ENCODE measurements at places on chromosomes 12 and 14.

DNA sequence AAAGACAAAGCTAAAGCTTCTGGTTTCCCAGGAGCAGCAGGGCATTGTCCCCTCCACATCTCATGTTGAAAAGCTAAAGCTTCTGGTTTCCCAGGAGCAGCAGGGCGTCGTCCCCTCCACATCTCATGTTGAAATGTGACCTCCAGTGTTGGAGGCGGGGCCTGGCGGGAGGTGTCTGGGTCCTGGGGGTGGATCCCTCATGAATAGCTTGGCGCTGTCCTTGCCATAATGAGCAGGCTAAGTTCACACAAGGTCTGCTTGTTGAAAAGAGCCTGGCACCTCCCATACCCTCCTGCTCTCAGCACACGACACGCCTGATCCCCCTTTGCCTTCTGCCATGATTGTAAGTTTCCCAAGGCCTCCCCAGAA is 123.7 kb downstream of the PIWIL1 start:
- no peak for DNase-seq

DNA sequence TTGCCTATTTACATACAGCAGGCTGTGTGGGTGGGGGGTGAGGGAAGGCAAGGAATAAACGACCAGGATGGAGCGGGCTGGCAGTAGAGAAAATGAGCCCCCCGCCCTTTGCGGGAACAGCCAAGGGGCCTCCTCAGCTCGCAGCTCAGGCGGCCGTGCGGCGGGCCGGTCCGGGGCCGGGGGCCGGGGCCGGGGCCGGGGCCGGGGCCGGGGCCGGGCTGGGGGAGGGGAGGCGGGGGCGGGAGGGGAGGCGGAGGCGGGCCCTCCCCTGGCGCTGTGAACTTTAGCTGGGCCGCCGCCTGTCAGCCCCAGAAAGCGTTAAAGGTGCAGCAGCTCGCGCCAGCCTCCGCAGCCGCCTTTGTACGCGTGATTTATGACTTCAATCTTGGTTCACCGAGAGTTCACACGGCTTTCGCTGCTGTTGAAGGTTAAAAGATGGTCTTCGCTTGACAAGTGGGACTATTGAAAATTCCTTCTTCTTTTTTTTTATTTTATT is 28.8 kb downstream of the HOXC4 start:
- no peak for DNase-seq

GRCh38 chr12:81570234-81570633 is 188.9 kb downstream of the PPFIA2 start:
- no peak for DNase-seq

DNA sequence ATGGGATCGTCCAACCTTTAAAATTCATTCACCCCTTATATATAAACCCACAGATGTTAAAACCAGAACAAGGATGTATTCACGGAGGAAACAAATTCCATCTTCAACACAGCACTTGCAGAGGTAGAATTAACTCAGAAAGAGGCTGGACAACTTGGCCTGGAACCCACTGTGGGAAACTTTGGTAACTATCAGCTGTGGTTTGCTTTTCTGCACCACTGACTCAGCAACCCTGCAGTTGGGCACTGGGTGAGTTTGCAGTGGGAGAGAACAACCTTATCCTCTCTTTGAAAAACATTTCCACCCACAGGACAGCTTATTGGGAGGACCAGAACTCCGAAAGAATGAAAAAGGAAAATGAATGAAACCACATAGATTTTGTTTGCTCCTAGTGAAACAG is 66.3 kb downstream of the ZNF664 start:
- DNase-seq: no peak

- no peak for DNase-seq
Measured at GRCh38 chr12:15222219-15222618, 1.0 kb upstream of the RERG start.

DNA sequence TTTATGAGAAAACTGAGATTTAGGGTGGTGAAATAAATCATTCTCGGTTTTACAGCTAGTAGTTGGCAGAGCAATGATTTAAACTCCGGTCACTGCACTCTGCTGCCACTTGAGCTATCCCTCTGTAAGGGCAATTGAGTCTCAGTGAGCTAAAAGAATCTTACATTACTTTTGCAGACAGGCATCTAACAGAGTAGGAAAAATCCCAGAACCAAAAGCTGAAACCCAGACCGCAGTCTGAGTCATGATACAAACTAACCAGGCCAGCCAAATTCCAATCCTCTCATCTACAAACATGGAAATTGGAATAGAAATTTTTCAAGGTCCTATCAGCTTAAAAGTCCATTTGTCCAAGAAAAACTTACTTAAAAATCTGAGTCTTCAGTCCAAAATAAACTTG is 73.7 kb downstream of the ANKS1B start:
- no peak for DNase-seq

GRCh38 chr12:131047789-131048610 is 94.3 kb downstream of the ADGRD1 start:
- no peak for DNase-seq

GRCh38 chr14:72045885-72046284 is 113.7 kb downstream of the RGS6 start:
- DNase-seq: no peak

DNA sequence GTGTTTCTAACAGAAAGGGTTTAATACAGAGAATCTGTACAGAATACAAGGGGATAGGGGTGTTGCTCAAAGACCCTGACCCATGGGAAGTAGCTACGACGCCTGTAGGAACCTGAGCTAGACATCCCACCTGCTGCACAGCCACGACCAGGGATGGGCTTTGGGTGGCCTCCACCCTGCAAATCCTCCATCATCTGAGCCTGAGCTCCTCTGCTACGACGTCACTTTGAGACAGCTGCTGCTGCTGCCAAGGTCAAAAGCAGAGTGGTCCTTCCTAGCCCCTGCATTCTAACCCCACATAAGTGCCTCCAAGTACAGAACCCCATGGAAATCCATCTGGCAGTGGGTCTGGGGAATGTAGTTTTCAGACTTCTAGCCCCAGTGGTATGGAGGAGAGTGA is 43.8 kb downstream of the JAG2 start:
- no peak for DNase-seq

DNA sequence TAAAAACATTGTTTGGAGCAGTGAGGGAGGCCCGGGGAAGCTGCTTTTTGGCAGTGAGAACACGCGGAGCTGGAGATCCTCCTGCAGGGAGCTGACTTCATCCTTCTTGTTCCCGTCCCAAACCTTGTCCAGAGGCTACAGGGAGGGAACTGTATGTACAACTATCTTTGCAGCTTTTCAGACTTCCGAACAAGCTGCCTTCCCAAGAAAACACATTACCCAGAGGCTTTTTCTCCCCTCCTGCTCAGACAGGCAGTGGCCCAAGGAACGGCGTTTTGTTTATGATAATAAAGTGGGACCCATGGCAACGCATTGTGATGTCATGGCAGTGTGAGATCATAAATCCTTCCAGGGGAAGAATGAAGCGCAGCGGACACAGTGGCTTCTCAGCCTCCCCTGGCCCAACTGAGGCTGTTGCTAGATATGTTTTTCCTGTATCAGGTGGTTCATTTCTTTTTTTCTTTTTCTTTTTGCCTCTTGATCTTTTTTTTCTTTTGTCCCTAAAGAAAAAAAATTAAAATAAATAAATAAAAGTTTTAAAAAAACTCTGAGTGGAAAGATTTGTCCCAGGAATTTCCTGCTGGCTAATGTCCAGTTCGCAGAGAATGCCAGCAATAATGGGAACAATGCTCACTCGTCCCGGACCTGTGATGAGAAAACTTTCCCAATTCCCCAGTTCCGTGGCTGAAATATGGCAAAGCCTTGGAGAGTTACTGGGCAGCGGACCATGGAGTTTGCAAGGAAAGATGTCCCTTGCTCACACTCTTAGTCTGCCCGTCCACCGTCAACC is 103.4 kb upstream of the MAP1LC3B2 start:
- no peak for DNase-seq

GRCh38 chr14:100224229-100224866 is 14.6 kb upstream of the YY1 start:
- no peak for DNase-seq

GRCh38 chr12:15800278-15800677 is 11.1 kb upstream of the EPS8 start:
- DNase-seq: no peak

- no peak for DNase-seq
Measured at GRCh38 chr12:9673404-9674225, 4.1 kb downstream of the CLEC2D start.

- DNase-seq: no peak
Measured at GRCh38 chr14:29643433-29644211, 284.0 kb downstream of the PRKD1 start.

DNA sequence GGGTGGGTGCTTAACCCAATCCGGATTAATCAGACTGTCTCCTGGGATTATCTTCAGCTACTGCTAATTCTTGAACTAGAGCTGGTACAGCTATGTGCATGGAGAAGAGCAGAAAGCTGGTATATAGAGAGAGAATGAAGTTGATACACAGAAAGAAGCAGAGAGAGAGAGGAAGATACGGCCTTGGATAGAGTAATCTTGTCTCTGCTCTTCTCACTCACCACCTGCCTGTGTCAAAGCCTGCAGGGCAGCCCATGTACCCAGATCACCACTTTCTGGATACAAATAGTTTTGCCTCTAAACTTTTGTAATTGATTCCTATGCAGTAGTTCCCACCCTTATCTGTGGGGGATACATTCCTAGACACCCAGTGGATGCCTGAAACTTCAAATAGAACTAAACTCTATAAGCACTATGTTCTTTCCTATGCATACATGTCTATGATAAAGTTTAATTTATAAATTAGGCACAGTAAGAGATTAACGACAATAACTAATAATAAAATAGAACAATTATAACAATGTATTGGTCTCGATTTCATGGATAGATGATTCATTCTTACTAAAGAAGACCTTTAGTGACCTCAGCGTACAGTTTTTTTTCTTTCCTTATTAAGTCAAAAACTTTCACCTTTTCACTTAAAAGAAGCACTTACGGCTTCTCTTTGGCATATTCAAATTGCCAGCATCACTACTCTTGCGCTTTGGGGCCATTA is 45.5 kb downstream of the YEATS4 start:
- no peak for DNase-seq

DNA sequence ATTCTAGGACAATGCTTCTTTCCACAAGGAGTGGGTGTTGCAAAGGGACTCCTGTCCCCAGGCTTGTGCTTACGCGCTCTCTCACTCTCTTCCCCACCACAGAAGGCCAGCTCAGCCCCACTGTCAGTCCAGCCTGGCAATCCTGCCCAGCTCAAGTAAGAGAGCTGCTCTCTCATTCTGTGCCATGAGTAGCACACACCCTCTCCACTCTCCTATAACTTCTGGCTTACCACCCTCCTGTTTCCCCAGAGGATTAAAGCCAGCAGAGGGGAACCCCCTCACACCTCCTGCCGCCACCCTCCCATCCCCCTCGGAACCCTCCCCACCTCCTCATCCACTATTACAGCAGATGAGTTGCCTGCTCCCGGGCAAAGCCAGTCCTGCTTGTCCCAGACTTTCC is 17.1 kb downstream of the NCKAP5L start:
- no peak for DNase-seq

DNA sequence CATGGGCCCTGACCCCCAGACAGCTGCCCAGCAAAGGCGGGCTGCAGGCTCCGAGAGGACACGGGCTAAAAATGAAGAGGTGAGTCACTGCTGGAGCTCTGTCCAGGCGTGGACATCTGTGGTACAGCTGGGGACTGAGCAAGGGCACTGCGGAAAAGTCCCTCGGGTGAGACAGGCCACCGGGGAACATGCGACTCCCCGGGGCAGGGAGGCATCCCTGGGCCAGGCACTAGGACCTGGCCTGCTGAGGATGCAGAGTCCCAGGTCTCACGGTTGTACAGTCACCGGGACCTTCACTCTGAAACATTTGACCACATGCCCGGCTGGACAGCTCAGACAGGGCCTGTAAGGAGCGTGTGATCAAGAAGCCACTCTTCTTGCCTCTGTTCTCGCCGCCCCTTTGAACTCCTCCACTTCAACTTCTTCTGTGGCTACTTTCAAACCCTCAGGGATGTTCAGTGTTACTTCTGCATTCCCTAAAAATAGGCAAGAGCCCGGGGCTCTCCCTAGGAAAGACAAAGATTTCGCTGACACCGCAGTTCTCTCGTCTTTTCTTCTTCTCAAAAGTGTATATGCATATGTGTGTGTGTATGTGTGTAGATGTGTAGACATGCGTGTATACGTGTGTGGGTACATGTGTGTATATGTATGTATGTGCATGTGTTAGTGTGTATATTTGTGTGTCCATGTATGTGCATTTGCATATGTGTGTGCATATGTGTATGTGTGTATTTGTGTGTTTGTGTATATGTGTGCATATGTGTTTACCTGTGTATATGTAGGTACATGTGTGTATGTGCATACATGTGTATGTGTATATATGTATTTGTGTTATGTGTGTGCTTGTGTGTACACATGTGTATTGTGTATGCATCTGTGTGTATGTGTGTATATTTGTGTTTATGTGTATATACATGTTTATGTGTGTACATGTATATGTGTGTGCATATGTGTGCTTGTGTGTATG is 5.0 kb upstream of the RFLNA start:
- DNase-seq: no peak

DNA sequence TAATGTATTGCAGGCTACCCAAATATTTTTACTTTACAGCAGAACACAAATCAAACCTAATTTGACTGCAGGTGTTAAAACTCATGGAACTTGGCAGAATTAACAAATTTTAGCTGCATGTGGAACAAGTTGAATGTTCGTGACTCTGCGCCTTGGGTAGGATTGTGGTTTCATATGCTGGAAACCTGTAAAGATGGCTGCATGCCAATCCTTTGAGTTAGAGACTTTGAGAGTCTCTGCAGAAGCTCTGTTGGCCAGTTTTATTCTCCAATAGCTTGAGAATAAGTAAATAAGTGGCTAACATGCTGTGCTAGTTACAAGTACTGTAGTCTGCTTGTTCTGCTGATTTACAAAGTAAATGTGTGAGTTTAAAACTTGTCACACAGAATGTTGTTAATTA is 77.8 kb downstream of the PDE6H start:
- no peak for DNase-seq

DNA sequence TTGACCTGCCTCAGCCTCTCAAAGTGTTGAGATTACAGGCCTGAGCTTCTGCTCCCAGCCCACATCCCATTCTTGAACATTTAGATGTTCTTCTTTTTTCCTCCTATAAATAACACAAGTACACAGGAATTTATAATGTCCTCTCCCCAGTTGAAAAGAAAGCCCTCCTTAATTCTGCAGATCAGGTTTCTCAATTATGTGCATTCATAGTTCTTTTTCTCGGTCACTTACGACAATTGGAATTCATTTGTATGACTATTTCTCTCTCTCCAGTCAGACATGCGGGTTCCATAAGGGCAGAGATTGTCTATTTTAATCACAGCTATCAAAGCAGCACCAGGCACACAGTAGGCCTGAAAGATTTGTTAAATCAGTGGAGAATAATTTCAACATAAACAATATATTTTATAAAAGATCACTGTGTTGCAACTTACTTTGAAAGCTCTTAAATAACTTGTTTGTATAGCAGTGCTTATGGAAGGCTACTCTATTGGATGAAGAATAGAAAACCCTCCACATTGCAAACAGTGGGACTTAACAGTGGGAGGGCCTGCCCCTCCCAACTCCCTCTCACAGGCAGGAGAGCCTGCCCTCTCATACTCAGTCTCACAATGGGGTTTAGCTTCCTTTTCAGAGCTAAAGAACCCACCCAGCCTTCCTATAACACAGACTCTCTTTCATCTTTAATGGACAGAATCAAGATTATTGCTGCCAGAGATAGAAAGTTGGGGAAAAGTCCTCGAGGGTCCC is 84.1 kb upstream of the TRAF3 start:
- no peak for DNase-seq

GRCh38 chr12:112380663-112381405 is 1.4 kb downstream of the HECTD4 start:
- no peak for DNase-seq
